ENCODE measurements at places on chromosomes 16 and 17.

DNA sequence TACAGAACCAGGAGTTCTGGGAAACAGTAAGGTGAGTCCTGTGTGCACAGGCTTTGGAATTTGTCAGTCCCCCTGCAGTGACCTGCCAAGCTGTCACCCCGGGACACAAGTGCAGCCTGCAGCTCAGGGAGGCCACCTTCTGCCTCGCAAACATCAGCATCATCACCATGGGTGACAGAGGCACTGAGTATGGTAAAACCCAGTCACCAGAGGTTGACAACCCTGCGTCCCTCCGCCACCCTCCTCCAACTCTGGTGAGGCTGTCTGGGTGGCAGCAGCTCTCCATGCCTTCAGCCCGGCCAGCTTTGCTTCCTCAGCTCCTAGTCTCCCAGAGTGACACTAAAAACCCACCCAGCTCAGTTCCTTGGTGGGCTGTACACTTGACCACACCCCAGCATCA lies 221.0 kb downstream of the CPPED1 start:
- DNase-seq, result no peak

DNA sequence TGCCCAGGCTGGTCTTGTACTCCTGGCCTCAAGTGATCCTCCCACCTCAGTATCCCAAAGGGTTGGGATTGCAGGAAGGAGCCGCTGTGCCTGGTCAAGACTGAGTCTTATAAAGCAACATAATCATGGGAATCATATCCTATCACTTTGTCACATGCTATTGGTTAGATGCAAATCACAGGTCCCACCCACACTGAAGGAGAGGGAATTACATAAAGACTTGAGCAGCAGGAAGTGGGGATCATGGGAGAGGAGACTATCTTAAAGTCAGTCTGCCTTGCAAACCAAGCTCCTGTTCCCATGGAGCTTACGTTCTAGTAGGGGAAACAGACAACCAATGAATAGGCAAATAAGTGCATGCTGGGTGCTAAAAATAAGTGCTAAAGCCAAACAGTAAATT lies 28.3 kb upstream of the TENT4B start:
- no peak for DNase-seq

DNA sequence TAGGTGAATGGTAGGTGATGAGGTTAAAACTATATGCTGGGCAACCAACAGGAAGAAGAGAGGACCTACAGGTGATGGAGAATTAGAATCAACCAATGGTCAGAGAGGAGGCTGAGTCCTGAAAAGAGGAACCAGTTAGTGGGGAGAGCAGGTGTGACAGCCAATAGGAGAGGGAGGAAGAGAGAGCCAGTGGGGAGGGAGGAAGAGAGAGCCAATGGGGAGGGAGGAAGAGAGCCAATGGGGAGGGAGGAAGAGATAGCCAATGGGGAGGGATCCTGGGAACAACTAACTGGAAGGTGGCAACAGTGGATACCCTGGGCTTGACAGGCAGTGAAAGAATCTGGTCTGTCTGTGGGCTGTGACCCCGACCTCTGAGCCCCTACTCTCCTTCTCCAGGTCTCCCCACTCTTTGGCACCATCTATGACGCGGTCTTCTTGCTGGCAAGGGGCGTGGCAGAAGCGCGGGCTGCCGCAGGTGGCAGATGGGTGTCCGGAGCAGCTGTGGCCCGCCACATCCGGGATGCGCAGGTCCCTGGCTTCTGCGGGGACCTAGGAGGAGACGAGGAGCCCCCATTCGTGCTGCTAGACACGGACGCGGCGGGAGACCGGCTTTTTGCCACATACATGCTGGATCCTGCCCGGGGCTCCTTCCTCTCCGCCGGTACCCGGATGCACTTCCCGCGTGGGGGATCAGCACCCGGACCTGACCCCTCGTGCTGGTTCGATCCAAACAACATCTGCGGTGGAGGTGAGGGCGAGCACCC lies 3.7 kb downstream of the GUCY2D start:
- DNase-seq, result no peak

GRCh38 chr17:51428668-51429495 lies 168.5 kb downstream of the UTP18 start:
- no peak for DNase-seq

DNA sequence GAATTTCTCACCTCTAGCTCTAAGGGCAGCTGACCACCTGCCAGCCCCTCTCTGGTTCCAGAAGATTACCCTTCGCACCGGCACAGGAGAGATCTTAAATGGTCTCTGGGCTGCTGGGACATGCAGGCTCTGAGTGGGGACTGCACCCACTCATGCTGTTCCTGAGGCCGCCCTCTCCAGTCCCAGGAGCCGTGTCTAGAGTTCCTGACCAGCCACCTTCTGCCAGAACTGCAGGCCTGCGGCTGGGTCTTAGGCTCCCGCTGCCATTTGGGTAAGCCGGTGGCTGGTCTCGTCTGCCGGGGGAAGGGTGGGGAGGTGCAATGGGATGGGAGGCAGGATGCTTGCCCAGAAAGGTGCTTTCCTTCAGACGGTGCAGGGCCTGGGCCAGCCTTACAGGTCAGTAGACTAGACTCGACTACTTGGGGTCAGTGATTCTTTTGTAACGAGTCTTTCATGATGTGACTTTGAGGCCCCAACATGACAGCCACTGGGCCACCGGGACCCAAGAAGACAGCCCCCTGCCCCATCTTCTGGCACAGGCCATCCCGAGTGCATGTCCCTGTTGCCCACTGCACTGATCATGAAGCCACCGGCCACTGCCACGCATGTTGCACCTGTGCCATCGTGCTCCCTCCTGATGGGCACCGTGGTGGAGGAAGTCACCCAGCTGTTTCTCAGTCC lies 26.4 kb downstream of the B9D1 start:
- no peak for DNase-seq

- no peak for DNase-seq
These were observed 137.6 kb downstream of the RBFOX3 start for GRCh38 chr17:79473111-79473875.

GRCh38 chr17:36721560-36722120 lies 120.3 kb downstream of the MRM1 start:
- DNase-seq, result no peak

DNA sequence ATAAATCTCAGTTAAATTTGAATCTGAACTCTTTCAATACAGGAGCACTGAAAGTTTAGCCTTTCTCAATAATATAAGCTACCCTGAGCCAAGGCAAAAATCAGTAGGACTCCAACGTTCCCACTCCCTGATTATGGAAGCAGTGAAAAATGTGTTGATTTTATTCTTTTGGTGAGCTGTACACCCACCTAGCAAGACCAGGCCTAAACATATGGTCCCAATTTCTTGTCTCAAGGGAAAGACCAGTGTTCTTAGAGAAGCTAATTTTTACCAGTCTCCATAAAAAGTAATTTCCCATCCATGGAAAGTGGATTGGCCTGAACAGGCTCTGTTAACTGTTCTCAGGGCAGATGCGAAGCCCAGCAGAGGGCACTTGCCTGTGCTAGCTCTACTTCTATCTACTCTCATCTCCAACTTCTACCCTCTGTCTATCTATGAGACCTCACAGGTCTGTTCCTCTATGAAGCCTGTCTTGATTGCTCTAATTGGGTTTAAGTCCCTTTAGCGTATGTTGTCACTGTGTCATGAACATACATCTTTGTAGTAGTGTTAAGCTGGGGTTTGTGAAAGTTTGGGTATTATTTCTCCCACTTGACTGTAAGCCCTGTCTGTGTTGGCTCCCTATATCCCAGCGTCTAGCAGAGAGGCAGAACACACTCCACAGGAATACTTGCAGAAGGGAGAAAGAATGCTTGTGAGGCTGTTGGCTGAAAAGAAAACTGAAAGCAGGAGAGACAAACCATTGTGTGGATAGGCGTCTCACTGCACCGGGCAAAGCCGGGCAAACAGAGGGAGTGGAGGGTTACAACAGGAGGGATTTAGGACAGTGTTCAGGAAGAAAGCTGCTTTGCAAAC lies 167.1 kb upstream of the MAF start:
- DNase-seq, result no peak

GRCh38 chr16:49822649-49823370 lies 33.1 kb downstream of the ZNF423 start:
- DNase-seq, result no peak

GRCh38 chr17:30363715-30364202 lies 15.0 kb upstream of the CPD start:
- DNase-seq, result peak; percentile 73

DNA sequence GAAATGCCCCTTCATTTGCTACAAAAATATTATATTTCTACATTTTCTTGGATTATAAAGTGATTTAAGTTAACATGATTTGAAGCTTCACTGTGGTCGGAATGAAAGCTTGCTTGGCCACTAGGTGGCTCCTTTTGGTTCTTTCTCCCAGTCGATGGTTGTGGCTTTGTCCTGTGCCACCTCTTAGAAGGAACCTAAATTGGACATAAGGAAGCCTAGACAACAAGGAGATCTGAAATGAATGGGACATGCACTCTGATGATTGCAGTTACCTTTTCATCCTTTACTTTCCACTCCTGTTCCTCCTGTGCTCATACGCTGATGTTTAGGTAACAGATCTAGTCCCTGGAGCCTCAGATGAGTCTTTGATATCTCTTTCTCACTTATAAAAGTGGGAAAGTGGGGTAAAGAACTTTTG lies 39.2 kb downstream of the FTO start:
- DNase-seq, result no peak

- DNase-seq, result no peak
These were observed 549.1 kb downstream of the WWOX start for GRCh38 chr16:78648517-78648916.

- no peak for DNase-seq
These were observed 119.0 kb upstream of the HS3ST2 start for GRCh38 chr16:22694887-22695382.

DNA sequence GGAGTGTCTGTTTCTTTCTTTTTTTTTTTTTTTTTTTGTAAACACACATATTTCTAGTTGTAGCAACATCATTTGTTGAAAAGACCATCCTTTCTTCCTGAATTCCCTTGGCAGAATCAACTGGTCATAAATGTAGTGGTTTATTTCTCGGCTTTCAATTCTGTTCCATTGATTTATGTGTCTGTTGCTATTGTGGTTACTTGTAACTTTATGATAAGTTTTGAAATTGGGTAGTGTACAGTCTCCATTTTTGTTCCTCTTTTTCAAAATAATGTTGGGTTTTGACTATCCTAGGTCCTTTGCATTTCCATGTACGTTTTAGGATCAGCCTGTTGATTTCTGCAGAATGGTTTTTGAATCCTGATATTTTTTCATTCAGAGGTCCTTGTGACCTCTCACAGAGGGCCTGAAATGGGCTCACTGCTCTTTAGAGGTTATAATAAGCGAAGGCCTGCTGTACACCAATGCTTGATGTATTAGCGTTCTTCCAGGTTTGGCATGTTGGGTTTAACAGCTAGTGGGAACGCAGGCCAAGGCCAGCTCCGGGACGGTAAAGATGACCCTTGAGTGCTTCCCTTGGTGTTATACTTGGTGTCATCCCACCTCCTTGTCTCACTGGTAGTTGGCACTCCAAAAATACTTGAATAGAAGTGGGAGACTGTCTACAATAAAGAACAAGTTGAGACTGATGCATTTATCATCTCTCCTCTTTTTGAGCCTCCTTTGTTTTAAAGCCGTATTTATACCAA lies 43.8 kb downstream of the ZNRF1 start:
- no peak for DNase-seq

GRCh38 chr17:8080208-8080798 lies 7.2 kb downstream of the ALOX12B start:
- DNase-seq, result no peak

DNA sequence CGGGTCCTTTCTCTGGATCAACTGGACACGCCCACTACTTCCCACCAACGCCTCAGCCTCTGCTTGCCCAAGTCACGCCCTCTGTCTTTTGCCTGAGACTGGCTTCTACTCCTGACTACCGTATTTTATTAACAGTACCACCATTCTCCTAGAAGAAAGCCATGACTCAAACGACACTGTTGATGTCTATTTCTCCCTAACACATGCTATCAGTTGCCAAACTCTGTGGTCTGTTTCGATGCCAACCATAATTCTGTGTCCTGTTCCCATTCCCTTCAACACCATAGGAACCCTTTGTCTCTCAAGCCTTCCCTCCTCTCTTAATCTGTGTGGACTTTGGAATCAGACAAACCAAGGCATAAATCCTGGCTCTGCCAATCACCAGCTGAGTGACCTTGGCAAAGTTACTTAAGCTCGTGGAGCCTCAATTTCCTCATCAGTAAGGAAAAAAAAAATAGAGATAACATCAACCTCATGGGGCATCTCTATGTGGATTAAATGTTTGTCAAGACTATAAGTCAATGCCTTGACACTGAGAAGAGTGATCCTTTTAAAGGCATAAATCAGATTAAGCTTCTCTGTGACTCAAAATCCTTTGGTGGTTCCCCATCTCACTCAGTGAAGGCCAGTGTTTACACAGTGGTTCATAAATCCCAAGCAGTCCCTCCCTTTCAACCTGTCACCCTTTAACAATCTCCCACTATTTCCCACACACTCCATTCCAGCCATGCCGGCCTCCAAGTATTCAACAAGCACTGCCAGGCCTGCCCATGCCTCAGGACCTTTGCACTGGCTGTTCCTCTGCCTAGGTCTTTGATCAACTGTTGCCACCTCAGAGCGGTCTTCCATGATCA lies 45.6 kb downstream of the ERN1 start:
- DNase-seq, result no peak

DNA sequence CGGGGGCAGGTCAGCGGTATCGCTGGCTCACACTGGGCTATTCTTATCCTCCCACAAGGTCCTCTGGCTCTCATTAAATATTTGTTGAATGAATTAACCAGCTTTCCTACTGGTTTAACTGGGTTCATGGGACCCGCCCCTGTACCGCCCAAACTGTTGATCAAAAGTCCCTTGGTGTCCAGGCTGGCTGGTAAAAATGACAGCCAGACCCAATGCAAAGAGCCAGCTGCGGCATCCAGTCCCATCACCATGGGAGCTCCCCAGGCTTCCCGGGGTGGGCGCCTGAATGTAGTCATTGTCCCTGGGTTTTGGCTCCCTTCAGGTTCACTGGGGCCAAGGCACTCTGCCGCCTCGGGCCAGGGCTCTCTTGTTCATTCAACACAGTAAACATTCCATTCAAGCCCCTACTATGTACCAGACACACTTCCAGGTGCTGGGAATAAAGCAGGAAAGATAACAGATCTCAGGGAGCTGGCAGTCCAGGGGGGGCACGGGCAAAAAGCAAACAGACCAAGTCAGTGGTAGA lies 11.7 kb upstream of the ATP2C2 start:
- DNase-seq, result no peak

DNA sequence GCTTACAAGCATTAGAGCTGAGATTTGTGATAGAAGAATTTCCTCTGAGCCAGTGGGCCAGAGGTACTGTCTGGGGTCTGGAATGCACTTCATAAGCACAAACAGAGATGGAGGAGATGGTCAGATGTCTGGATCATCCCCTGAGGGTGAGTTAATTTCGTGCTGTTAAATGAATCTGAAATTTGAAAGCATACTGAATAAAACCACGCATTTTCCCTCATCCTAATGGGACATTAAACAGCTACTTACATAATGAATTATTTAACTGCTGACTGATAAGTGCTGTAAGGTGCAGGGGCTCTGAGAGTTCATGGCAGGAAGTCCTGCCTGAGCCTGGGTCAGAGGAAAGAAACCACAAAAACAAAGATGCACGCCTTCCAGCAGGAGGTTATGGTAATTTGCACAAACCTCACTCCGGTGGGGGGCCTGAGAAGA lies 136.3 kb upstream of the XYLT1 start:
- DNase-seq, result no peak

All from T-helper 22 cell (primary cell).